Renal cortex interstitium (tissue), 15 donors: ENCODE measurements at places on chromosomes 1 and 21. TPM values are rescaled to one million over a fixed set of nuclear protein-coding genes. Genes with fewer than 3 reads are reported as not detected.

- peak; percentile 65 for DNase-seq
These were observed 6.2 kb downstream of the S100A7A start for GRCh38 chr1:153422450-153423068.

DNA sequence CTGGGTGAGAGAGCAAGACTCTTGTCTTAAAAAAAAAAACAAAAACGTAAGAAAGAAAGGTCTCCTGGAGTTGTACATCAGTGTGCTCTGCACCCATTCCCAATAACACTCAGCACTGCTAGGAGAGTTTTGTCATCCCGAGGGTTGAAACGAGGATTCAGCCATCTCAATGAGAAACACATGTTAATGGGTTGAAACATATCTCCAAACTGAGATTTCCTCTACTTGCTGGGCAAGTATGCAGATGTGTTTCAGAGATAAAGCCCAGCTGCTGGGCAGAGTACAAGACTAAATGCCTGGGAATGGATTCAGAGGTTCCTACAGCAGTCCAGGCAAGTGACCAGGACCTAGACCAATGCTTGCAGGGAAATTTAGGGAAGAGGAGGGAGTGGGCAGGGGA lies 2.6 kb upstream of the MFN2 start:
- no peak for DNase-seq

DNA sequence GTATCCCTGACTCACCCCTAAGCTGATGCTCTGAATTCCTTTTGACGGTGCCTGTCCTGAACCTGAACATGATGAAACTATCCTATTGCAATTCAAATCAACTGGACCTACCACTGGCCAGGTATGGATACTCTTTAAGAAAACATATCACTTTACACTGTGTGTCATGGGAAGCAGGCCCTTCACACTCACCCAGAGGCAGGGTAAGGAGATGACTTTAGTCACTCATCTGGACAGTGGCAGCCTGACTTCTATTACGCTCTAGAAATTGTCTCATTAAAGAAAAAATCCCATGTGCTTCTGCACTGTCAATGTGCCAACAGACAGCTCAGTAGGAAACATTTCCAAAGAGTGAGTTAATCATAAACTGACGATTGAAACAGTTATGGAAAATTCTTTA lies 94.3 kb downstream of the VAV3 start:
- DNase-seq, result no peak

GRCh38 chr1:186568221-186568620 lies 107.3 kb upstream of the PDC start:
- DNase-seq, result no peak

DNA sequence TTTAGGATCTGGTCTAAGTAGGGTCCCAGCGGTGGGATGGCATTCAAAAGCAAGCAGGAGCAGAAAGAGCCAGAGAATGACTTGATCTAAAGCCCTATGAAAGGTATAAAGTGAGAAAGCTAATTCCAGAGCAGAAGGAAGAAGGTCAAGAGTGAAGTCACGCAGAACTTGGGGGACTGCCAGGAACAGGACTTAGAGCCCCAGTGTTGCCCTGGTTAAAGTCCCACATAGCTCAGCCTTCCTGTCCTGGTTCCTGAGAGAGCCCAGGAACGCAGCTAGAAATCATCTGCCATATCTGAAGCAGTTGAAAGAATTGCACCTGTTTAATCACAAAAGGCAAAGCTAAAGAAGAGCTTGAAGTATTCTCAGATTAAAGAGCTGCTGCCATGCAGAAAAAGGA lies 160.6 kb upstream of the ATP1B1 start:
- DNase-seq, result no peak

GRCh38 chr1:8363767-8364301 lies 45.9 kb downstream of the SLC45A1 start:
- no peak for DNase-seq

DNA sequence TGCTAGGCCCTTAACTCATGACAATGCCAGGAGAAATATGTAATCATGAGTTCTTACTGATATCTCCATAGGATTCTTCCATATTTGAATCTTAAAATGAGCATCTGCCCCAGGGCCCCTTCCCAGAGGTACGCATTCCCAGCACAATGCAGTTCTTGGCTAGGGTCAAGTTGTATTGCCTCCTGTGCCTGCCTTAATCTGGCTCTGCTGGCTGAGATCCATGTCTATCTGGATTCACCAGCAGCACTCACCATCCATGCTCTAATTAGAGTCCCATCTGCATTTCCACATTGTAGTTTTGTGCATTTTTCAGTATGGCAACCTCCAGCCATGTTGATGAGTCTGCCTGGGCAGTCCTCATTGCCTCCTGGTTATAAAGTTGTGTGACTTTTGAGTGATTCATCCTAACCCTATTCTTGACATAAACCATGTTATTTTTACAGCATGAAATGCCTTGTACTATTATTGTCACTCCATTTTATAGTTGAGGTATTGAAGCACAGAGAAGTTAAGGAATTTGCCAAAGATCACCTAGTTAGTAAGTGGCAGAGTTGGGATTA lies 55.9 kb downstream of the CAMSAP2 start:
- DNase-seq, result no peak

GRCh38 chr1:226402739-226403165 lies 5.1 kb downstream of the PARP1 start:
- no peak for DNase-seq

DNA sequence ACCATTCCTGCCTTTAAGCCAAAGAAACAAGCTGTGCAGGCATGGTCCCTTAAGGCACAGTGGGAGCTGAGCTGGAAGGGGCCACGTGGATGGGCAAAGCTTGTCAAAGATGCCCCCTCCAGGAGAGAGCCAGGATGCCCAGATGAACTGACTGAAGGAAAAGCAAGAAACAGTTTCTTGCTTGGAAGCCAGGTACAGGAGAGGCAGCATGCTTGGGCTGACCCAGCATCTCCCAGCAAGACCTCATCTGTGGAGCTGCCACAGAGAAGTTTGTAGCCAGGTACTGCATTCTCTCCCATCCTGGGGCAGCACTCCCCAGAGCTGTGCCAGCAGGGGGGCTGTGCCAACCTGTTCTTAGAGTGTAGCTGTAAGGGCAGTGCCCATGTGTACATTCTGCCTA lies 1.3 kb upstream of the SLC50A1 start:
- no peak for DNase-seq

- no peak for DNase-seq
These were observed 172.6 kb downstream of the PLA2G4A start for GRCh38 chr1:187001198-187001889.

DNA sequence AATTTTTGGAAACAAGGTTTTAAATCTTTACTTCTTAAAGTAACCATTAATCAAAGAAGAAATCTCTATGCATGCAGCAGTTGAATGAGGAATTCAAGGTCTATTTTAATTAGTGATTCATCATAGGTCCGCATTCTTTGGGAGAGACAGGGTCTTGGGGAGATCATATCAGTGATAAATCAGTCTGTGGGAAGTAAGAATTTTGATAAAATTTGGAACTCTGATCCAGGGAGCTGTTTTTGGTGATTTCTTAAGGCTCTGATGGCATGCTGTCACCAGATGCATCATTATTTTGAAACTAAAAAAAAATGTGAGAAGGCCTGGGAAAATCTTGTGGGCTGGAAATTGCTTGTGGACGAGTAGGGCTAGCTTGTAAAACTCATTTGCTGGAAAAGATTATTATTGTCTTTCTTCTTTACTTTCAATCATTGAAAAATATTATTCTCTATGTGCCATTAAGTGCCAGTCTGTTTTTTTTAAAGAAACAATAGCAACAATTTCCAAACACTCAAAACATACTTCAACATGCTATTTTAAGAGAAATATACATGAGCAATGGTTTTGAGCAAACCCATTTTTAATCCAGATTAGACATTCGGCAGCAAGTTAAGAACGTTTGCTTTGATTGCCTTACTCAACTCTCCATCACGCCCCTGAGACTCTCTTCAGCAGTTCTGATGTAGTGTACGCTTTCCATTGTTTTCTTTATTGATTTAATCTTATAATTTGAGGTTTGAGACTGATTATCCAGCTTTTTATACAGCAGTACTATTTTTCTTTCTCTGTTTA lies 62.6 kb downstream of the ZBTB18 start:
- no peak for DNase-seq

GRCh38 chr1:25904943-25905679 lies 1.1 kb downstream of the STMN1 start:
- DNase-seq, result peak; percentile 81

DNA sequence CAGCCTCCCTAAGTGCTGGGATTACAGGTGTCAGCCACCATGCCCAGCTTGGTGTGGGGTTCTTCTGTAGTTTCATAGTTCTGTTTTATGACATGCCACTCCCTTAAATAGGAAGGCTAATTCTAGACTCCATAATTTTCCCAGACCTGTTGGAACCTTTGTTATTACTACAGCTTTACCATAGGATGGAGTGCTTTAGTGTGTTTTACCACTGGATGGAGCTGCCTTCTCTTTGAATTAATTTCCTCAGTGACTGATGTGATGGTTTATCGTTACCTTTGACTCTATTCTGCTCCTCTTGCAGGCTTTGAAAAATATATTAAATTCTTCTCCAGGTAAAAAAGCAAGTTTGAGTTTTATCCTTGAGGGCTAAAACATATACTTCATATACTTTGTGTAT lies 84.6 kb upstream of the NEK7 start:
- DNase-seq, result no peak

GRCh38 chr1:89451011-89451410 lies 73.6 kb upstream of the LRRC8B start:
- no peak for DNase-seq

DNA sequence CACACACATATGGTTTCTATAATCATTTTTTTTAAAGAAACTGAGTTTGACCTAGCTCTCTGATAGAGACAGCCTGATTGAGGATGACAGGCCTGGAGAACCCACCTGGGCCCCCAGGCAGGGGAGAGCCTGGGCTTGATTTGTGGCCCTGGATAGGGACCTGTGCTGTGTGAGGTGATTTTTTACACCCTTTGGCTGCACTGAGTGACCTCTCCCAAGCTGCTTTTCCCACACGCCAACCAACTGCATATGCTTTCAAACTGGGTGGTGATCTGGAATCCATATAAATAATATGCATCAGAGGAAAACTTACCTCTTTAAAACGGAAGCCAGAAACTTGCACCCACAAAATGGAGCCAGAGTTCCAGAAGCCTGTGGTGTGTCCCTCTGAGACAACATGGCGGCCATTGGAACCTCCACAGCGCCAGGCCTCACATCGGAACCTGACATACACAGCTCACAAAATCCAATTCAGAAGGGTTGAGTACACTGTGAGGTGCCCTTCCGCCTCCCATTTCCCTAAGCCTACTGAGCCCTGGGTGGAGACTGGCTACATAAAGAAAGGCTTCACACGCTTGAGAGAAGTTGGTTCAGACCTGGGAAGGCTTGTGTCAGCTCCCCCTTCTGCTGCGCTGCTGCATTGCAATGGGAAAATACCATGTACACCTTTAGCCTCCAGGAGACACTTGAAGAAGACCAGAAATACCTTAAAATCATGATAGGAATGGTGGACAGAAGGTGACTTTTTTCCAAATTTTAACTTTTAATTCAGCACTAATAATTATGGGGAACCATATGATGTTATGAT lies 160.7 kb downstream of the HHIPL2 start:
- no peak for DNase-seq

GRCh38 chr21:15028186-15028585 lies 36.6 kb downstream of the NRIP1 start:
- DNase-seq, result no peak

- no peak for DNase-seq
These were observed 41.8 kb upstream of the C1orf198 start for GRCh38 chr1:230909974-230910754.

DNA sequence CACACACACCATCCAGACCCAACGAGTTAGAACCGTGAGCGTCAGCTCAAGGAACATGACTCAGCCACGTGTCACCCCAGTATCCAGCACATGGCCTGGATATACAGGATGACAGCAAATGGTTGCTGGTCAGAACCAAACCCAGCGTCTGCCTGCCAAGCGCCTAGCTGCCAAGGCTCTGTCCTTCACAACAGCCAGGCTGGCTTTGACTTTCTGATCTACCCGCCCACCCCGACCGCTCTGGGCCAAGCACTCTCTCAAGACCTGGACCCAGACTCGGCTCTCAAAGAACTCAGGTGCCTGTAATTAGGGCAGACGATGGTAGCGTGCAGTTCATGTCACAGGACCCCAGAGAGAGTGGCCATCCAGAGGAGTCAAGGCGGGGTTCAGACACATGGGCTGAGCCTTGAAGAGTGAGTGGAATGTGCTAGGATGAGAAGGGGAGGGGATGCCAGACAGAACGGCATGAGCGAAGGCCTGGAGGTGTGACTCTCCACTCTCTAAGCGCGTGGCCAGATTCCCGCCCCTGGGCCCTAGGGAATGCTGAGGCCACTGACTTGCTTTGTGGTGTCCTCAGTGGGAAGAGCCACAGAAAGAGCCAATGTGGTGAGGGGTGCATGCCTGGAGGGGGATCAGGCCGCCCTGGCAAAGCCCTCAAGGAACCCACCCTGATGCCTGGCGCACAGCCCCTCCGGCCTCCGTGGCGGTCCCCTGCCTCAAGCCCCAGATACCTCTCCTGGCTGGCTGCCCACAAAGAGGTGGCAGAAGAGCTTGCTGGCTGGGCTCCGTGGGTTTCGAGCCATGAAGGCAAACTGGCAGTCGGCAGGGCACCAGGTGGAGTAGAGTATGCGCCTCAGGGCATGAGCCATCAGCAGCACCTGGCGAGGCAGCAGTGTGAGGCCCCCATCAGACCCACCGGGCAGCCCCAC lies 7.0 kb downstream of the SH2D5 start:
- DNase-seq, result no peak

GRCh38 chr1:111225091-111225490 lies 2.4 kb upstream of the CHI3L2 start:
- DNase-seq, result no peak

- DNase-seq, result no peak
These were observed 68.7 kb downstream of the DNTTIP2 start for GRCh38 chr1:93810316-93810715.

DNA sequence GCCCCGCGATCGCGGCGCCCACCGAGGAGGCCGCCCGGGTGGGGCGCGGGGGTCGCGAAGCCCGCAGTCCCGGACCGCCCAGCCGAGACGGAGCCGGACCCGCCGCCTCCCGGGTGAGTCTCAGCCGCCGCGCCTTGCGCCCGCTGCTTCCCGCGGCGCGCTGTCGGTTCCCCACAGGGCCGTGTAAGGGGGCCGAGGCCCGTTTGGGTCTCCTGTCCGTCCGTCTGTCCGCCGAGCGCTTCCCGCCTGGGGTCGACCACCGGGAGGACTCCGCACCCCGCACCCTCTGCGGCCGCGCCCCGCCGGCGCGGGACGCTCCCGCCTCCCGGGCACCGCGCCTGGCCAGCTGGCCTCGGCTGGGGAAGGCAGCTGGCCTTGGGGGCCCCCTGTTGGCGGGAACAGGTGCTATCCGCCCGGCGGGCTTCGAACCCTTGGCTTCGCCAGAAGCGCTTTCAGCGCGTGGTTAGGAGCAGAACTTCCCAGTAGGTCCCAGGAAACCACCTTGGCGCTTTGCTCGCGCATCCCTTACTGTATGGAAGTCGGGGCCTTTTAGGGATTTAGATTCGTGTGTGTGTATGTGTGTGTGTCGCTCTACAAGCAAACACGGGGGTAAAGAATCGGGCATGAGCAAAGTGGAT lies 414 bp downstream of the TMEM51 start:
- no peak for DNase-seq

GRCh38 chr1:50106095-50106761 lies 2.5 kb upstream of the ELAVL4 start:
- no peak for DNase-seq

- DNase-seq, result no peak
These were observed 19.2 kb upstream of the RLF start for GRCh38 chr1:40141878-40142535.

NFYC gene
- polyA plus RNA-seq, result 111 TPM

GRHL3 gene
- 3.3 TPM for polyA plus RNA-seq

SLC35F3 gene
- 0.42 TPM for polyA plus RNA-seq

CAMK2N1 gene
- polyA plus RNA-seq, result 84.3 TPM

MAN1C1 gene
- polyA plus RNA-seq, result 12.4 TPM

OR10J1 gene
- polyA plus RNA-seq, result 0.04 TPM

AMY1A gene
- not detected for polyA plus RNA-seq

RGS13 gene
- not detected for polyA plus RNA-seq

FAM72C gene
- 2.4 TPM for polyA plus RNA-seq

ZNF670 gene
- 10.0 TPM for polyA plus RNA-seq
